ENCODE measurements at places on chromosomes 16 and 17.

DNA sequence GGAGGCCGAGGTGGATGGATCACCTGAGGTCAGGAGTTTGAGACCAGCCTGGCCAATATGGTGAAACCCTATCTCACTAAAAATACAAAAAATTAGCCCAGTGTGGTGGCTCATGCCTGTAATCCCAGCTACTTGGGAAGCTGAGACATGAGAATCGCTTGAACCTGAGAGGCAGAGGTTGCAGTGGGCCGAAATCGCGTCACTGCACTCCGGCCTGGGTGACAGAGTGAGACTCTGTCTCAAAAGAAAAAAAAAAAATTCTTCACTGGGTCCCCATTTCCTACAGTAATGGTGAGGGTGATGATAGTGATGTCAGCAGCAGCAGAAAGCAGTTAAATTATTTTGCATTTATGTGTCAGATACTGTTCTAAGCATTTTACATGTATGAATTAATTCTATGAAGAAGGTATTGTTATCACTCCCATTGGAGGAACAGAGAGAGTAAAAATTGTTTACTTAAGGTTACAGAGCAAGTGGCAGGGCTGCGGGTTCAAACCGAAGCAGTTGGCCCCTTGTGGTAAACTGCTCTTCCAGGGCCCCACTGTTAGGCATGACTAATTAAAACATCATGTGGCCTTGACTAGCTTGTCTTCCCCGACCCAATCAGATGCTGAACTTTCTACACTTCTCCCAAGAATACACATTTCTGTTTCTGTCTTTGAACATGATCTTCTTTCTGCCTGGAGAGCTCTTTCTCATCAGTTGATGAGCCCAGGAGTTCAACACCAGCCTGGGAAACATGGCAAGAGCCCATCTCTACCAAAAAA lies 45.8 kb downstream of the STAT3 start:
- DNase-seq, result no peak

GRCh38 chr17:36089888-36090836 lies at the start of gene CCL3:
CCL3 (minus strand) TSS chr17:36090143; CDS start chr17:36090058, 85 bp downstream.
- no peak for DNase-seq

GRCh38 chr16:660459-661183 lies 7.3 kb upstream of the RHOT2 start:
- peak; percentile 31 for DNase-seq

DNA sequence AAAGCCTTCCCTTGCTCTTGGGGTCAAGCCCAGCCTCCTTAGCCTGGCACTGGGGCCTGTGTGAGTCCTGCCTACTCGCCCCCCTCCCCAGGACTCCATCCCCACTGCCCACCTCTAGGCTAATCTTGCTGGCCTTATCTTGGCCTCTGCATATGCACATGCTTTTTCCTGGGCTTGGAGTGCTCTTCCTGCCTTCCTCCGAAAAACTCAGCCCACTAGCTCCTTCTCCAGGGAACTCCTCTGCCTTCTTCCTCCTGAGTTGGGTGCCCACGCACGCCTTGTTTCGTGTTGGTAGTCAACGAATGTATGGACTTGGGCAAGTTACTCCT lies 16.5 kb downstream of the TBX2 start:
- DNase-seq, result no peak

GRCh38 chr16:87249425-87249824 lies 67.8 kb downstream of the C16orf95 start:
- no peak for DNase-seq

DNA sequence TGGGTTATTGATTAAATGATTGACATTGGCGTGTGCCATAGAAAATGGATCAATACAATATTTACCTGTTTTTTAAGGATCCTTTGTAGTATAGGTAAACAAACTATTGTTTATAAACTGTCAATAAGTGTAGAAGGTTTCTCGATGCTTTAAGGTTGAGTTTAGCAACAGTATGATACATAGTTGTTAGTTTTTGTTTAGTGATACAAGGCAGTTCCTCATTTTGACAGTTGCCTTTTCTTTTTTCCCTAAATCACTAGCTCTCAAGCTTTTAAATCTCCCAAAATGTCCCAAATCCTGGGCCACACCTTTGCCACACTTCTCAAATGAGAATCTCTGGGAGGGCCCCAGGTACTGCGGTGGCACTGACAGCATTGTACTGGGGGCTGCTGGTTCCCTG lies 57.3 kb downstream of the EPN2 start:
- DNase-seq, result no peak

DNA sequence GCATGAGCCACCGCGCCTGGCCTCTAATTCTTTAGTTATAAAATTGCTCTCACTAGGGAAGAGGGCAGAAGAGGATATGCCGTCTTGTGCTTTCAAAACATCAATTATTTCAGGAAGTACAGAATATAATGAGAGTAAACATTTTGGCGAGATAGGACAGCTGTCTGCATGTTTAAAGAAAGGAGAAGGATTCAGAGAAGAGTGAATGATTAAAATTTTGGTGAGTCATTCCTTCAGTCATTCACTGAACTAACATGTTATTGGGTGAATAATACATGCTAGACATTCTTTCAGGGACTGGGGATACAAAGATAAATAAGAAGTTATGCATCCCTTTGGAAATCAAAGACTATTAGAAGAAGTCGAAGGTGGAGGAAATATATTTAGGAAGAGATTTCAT lies 590.3 kb upstream of the GOT2 start:
- DNase-seq, result no peak

GRCh38 chr17:81564778-81565177 lies 12.6 kb upstream of the FAAP100 start:
- no peak for DNase-seq

DNA sequence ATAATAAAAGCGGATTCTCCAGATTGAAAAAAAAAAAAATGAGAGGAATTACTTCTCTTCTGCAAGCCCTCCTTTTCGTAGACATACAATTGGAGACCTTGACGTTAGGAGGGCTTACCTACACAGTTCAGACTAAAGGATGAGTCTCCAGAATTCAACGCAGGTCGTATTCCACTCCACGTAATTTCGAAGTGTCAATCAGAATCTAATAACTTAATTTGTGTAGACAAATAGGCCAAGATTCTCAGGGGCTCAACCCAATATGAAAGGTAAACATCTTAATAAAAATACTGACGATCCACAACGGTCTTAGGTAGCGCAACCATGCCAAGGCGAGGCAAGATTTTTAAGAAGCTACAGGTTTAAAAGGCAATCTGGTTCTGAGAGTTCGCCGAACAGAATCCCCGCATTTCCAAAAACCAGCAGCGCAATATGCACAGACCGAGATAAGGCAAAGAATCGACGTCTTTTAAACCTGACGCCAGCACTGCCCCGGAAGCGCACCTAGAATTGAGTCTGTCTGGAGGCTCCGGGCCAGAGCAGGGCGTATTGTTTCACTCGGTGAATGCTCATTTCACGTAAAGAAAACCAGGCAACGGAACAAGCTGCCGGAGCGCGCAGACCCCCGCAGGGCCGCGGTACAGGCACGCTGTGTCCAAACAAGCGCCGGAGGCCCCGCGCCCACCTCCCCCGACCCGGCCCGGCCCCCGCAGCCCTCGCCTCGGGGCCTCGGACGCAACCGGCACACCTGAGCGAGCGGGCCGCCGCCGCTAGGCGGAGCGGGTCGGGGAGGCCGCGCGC lies 623 bp downstream of the MBTPS1 start:
- peak; percentile 55 for DNase-seq

GRCh38 chr17:39648616-39649366 lies 11.8 kb downstream of the STARD3 start:
- DNase-seq, result no peak

- no peak for DNase-seq
Observed at GRCh38 chr16:79929260-79929965, 328.9 kb upstream of the MAF start.

DNA sequence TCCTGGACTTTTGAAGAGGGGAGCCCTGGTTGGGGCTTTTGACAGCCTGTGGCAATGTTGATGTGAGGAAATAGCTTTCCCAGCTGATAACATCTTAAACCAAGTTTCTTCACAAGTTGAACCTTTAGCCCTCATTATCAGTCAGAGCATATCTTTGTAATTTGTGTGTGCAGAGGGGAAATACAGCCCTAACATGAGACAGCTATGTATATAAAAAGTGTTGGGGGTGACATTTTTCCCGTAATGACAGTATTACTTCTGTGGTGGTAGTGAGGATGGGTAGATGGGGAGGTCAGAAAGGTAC lies 221.1 kb downstream of the FTO start:
- DNase-seq, result no peak

DNA sequence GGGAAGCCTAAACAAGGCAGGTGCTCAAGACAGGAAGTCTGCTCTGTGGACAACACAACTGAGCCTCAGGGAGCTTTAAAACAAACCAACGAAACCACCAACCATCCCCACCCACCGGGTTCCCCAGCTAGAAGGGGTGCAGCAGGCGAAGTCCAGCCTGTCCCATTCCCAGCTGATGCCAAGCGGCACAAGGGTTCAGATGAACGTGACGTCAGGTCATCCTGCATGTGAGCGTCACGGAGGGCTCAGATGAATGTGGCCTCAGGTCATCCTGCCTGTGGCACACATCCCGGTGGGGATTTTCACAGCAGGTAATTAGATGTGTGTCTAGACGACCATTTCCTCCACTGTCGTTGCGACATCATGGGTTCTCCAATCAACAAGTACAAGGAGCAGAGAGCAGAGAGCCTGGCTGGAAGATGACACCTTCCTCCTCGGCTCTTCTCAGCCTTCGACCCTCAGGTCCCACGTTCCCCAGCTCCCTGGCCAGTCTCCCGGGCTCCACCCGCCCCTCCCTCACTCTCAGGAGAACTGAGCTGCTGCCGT lies 246.5 kb downstream of the FOXL1 start:
- DNase-seq, result no peak

DNA sequence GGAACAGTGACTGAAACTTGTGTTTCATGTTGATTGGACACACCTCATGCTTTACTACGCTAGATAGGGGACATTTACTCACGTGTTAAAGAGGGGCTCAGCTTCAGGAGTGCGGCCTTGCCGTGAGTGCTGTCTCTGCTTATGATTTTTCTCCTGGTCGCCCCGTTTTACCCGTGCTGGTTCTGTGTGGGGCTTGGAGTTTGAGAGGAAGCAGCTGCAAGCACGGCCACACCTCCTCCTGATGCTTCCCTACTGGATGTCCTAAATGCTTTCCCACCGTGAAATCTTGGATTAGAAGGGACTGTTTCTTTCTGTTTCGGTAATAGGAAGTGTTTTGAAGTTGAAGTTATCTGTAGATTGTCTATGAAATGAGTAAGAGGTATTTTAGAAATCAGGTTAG lies 54.0 kb upstream of the ZNF750 start:
- DNase-seq, result no peak

DNA sequence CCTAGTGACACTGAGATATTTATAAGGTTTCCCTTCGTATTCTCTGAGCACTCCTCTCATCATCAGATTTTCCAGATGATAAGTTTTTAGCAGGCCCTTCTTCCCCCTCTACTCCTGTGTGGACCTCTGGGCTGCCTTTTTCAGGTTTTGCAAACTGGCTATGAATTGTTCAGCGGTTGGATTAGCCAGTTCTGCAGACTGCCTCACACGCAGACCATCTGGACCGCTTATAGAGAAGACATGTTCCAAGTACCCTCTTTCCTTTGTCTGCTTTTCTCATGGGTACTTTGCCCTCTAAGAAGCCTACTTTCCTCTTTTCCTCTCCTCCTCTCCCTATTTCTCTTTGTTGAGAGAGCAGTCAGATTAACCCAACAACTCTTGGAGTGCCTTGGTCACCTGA lies 111.6 kb downstream of the GRIN2A start:
- no peak for DNase-seq

GRCh38 chr17:48883171-48883570 lies 9.4 kb upstream of the ATP5MC1 start:
- DNase-seq, result no peak

- no peak for DNase-seq
Observed at GRCh38 chr17:29891131-29891530, 38.9 kb downstream of the SSH2 start.

DNA sequence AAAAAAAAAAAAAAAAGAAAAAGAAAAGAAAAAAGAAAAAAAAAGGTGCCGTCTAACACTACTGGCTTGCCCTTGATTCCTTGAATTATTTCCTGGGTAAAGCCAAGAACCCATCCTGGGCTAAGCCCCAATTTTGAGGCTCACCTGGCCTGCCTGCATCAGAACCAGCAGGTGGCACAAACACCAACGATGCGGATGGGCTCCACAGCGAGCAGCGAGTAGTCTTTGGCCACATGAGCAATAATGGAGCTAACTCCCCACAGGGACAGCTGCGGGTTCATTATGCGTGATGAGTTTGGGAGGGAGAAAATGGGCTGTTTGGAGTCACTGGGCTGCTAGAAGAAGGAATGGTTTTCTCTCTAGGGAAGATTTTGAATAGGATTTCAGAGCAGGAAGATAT lies 91.1 kb downstream of the ASIC2 start:
- DNase-seq, result no peak

GRCh38 chr16:79899316-79899715 lies 298.8 kb upstream of the MAF start:
- DNase-seq, result no peak

DNA sequence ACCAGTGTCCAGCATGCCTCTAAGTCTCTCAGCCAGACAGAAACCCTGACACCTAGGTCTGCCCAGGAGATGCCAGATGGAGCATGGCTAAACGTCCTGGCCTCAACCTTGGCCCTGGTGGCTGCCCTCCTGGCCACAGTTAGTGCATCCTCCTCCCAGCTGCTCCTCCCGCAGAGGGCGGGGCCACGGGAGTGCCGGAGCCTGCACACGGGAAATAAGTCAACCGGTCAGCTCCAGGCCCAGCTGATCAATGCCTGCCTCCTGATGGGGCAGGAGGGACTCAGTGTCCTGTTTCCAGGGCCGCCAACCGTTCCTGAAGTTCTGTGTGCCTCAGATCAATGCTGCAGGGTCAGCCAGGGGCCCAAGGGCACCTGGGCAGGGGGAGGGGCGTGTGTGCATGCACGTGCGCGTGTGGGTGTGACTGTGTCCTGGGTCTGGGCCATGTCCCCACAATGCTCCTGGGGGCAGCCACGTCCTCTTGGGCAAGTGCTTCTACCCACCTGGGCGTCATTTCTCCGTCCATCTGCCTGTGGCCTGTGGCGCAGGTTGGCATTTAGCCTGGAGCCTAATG lies 4.6 kb upstream of the KCNJ12 start:
- DNase-seq, result no peak

GRCh38 chr17:78910497-78911284 lies 7.7 kb upstream of the CEP295NL start:
- no peak for DNase-seq

- no peak for DNase-seq
Observed at GRCh38 chr16:1787322-1788094, 4.7 kb downstream of the NUBP2 start.

DNA sequence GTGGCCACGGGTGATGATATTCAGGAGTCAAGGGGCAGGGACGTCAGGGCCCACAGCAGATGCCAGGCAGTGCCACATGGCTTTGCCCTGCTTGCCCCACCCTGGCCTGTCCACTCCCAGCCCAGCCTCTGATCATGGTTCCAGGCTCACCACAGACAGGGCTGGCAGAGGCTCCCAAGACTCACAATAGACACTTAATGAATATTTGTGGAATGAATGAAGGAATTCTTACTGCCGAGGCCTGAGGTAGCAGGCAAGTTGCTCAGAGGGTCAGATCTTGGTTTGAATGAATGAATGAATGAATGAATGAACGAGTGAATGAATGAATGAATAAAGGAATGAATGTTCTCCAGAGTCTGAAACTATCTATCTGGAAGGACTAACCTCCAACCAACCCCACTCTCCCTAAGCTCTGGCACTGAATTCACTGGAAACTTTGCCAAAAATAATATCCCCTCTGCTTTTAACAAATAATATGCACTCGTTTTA lies 60.9 kb downstream of the RAI1 start:
- DNase-seq, result no peak
